ENCODE measurements at places on chromosomes 7 and 10. TPM values are rescaled to one million over a fixed set of nuclear protein-coding genes. Genes with fewer than 3 reads are reported as not detected.

The PNLIP gene
- total RNA-seq = not detected

The FAM24A gene
- not detected for total RNA-seq

The SPDYE8 gene
- not detected for total RNA-seq

The ELN gene
- total RNA-seq = 44.8 TPM

The KCP gene
- 44.6 TPM for total RNA-seq

The LRRC4 gene
- total RNA-seq = 1.6 TPM

The MMP21 gene
- total RNA-seq = 0.13 TPM

The CYP26C1 gene
- total RNA-seq = 0.35 TPM

The PBLD gene
- 33.5 TPM for total RNA-seq
